Activated CD4-positive, alpha-beta T cell treated with anti-CD3 and anti-CD28 coated beads, Interleukin-2, amount 10 ng/mL, durations not matched to agents 7 days and 5 days (primary cell): ENCODE measurements at places on chromosomes 1 and 21. TPM values are rescaled to one million over a fixed set of nuclear protein-coding genes. Genes with fewer than 3 reads are reported as not detected.
A peak's percentile ranks its signal among the peaks of the same experiment; 100 is the strongest.

DNA sequence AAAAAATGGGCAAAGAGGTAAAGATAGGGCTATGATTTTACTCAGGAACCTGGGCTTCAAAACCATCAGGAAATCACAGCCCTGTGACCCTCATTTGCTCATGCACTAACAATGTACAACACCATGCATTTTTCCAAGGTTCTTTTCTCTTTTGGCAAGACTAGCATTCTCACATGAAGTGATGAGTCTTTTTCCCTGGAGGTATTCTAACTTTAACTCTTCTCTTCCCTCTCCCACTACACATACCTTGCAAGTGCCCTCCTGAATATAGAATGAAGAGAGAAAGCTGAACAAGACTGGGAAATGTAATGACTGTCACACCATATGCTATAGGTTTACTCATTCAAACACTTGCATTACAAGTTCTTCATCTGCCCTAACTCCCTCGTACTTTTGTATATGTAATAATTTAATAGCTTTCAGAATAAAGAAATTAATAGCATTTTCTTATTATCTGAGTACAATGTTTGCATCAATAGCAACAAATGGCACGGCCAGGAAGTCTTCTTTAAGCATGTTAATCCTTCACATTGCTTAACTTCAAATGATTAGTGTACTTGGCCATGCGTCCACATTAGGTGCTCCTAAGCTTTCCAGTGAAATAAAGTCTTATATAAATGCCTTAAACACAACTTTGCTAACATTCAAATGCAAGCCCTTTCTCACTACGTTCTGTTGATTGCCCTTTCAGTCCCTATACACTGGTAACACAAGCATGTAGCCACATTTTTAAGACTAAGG is 1.8 kb downstream of the NIBAN1 start:
- DNase-seq: no peak

GRCh38 chr1:33152685-33153432 is 29.0 kb downstream of the TRIM62 start:
- DNase-seq: no peak

GRCh38 chr1:169363046-169363730 is 4.4 kb downstream of the NME7 start:
- peak; percentile 22 for DNase-seq

DNA sequence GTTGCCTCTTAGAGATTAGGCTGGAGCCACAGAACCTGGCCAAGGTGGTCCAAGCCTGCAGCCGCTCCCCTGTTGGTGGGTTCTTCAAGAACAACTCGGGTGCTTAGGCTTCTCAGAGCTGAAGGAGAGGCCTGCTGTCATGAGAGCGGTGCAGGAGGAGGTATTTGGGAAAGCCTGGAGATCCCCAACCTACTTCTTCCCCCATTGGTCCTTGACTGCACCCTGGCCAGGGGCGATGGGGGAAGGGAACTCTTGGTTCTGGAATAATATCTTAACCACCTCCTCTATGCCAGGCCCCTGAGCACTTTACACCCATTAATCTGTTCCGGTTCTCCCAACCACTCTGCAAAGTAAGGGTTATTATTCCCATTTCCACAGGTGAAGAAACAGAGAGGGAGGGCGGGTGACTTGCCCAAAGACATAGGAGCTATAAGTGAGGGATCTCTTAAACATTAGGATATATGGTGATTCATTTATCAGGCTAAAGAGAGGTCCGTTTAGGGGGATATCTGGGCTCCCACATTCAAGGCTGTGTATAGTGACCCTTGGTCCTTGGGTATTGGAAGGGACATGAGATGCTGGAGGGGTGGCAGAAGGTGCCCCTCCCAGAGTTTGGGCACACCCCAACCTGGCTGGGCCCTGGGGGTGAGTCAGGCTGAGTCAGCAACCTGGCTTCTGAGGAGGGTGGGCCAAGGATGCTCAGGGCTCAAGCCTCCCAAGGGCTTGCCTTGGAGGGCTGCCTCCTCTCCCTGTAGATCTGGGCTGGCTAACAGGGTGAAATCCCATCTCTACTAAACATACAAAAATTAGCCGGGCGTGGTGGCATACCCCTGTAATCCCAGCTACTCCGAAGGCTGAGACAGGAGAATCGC is 5.2 kb downstream of the TRNP1 start:
- no peak for DNase-seq

GRCh38 chr1:66526991-66527390 is 7.0 kb upstream of the SGIP1 start:
- no peak for DNase-seq

GRCh38 chr1:26110731-26111529 is 694 bp upstream of the PDIK1L start:
- peak; percentile 81 for DNase-seq

GRCh38 chr1:22767852-22768251 is 57.2 kb downstream of the EPHB2 start:
- no peak for DNase-seq

DNA sequence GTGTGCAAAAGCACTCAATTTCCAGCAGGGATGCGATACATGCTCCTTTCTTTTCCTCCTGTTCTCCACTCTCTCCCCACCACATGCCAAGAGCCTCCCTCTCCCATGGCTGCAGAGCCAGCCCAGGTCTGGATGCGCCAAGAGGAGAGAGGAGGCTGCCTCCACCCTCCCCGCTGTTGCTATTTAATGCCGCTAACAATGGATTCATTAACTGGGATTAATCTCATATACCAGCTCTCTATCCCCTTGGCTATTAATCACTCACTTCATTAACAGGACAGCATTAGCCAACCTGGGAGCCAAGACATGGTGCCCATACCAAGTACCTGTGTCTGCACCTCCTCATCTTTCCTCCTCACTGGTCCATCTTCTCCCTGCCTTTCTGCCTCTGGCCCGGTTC is 49.1 kb upstream of the SCMH1 start:
- no peak for DNase-seq

The GLMN gene
- total RNA-seq: 14.2 TPM

The FAM151A gene
- not detected for total RNA-seq

The ELF3 gene
- 0.22 TPM for total RNA-seq

The LY9 gene
- 45.9 TPM for total RNA-seq

The SMPDL3B gene
- total RNA-seq: 0.21 TPM

The RCAN3 gene
- 100 TPM for total RNA-seq

The OR2L8 gene
- total RNA-seq: 0.29 TPM
